ENCODE measurements at places on chromosomes 5 and 9.

DNA sequence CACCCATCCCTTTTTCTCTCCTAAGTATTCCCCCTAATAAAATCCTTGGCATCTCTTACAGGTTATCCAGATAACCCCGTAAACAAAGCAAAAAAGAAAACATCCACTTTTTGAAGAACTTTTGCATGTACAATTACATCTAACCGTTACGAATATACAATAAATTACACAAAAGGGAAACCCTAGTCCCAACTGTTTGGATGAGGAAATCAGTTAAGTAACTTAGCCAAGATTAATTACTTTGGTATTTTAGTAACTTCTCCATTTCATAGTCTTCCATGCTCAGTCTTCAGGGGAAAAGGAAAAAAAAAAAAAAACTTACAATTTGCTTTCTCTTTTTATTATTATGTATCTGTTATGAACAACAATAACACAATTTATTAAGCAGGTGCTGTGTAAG, 212.9 kb downstream of the ACTL7B start:
- no peak for DNase-seq

GRCh38 chr5:174314261-174314660, 268.8 kb downstream of the NSG2 start:
- no peak for DNase-seq

DNA sequence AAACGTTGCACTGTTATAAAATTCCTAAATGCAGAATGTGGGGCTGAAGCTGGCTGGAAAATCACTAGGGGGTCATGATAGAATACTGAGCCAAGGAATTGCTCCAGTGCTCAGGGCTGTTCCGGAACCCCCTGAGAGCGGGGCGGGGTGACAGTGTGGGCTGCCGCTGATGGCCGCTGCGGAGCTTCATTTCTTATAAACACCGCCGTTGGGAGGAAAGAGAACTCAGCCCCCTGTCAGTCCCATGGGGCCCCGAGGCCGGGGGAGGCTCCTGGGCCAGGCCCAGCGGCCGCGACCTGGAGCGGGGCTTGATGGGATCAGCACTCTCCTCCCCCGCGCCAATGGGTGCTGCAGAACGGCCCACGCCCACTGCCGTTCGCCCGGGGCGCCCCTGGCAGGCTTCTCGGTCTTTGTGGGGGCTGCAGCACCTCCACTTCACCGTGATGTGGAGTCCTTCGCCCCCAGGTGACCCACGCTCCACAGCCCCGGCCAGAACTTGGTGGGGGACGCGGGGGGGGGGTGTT, 5.2 kb upstream of the IRF1 start:
- DNase-seq = peak; percentile 92

DNA sequence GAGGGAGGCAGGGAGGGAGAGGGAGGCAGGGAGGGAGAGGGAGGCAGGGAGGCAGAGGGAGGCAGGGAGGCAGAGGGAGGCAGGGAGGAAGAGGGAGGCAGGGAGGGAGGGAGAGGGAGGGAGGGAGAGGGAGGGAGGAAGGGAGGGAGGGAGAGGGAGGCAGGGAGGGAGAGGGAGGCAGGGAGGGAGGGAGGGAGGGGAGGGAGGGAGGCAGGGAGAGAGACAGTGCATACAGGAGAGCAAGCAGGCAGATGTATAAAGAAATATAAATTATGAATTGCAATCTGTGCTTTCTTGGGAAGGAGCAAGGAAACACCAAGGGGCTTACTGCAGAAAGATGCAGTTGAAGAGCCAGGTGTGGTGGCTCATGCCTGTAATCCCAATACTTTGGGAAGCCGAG, 147.2 kb upstream of the PANK3 start:
- no peak for DNase-seq
